ENCODE measurements at places on chromosomes 7 and 10. TPM values are rescaled to one million over a fixed set of nuclear protein-coding genes. Genes with fewer than 3 reads are reported as not detected.

DNA sequence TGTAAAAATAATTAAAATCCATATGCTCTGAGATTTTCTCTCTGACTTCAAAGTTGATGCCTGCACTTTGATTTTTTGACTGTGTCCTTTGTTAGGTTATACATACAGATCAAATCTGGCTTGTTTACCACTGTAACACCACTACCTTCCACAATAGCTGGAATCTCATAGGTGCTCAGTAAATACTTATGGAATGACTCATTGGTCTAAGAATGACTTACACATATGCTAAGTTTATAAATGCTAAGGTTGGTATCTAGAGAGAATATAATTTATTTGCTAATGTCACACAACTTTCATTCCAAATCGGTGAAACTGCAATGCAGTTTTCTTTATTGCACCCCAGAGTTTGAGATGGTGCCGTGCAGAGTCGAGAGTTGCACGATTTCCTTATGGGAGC lies 578.5 kb downstream of the SH2D4B start:
- DNase-seq = no peak
- no peaks in the 10 kb centered on the region for H3K27me3 ChIP-seq
- H3K27ac ChIP-seq = no peak overlapping the region
- no peaks in the 10 kb centered on the region for H3K4me1 ChIP-seq
- no peaks in the 10 kb centered on the region for H3K36me3 ChIP-seq

DNA sequence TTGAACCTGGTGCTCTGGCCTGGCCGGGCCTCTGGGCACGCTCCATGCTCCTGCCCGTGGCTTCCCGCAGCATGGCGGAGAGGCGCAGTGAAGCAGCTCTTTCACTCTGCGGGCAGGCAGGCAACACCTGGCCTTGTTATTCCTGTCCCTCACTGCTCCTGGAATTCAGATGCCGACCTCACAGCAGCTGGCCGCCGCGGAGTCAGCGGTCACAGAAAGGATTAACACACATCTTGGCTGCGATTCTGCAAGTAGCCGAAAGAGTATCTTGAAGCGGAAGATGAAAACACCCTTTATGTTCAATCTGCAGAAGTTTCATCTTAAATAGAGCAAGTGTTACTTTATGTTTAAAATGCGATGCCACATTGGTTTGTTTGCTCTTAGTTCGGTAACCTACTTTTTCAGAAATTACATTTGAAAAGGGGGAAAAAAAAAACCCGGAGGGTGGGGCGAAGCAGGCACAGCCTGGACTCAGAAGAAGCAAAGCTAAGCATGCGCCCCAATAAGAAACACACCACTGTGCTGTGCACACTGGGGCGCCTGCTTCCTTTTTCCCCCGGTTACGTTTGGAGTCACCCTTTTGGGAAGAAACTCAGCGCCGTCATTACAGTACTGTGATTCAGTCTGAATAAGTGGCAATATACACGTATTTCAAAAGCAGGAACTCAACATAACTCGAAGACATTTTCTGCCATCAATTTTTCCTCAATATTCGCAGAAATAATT lies 42.3 kb downstream of the BRI3 start:
- no peak overlapping the region for H3K4me3 ChIP-seq
- no peaks in the 10 kb centered on the region for H3K36me3 ChIP-seq
- peaks cover 2% of the 10 kb centered on the region for H3K27me3 ChIP-seq
- no peak for DNase-seq

DNA sequence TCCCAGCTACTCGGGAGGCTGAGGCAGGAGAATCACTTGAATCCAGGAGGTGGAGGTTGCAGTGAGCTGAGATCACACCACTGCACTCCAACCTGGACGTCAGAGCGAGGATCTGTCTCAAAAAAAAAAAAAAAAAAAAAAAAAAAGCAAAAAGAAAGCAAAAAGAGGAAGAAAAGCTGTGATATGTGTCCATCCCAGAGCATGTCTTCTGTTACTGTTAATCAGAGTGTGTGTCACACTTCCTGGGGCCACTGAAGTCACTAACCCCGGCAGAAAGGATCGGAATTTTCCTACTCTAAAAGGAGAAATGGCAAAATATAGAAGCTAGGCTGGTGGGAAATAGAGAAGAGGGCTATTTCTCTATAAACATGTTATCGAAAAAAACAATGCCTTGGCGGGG lies 11.9 kb downstream of the PIK3AP1 start:
- H3K4me3 ChIP-seq = no peak overlapping the region
- no peaks in the 10 kb centered on the region for H3K27me3 ChIP-seq
- H3K27ac ChIP-seq = no peak overlapping the region
- H3K36me3 ChIP-seq = no peaks in the 10 kb centered on the region
- no peak for DNase-seq

NPSR1 gene
- not detected for total RNA-seq

DNA sequence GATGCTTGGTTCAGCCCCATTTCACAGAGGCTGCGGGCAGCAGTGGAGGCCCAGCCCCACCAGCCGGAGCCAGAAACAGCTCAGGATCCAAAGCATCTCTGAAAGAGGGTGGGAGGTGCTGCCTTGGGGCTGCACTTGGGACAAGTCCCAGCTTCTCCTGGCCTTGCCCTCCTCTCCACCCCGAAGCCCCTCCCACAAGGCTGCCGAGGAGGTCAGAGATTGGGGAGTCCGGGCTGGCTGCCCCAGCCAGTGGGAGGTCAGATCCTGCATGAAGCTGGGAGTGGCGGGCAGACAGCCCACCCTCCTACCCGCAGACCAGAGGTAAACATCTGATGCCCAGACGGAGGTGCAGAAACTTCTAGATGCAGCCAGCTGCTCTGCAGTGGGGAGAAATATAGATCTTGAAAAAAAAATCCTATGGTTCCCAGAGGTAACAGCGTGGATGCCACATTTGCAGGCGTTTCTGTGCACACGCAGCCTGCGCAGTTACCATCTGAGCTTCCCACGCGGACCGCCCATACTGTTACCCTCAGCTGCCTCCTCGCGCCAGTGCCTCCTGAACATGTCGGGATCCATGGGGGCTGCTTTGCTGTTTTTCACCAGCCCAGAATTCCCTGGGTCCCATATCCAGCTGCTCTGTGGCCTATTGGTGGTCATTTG lies 36.9 kb upstream of the GNA12 start:
- no peak overlapping the region for H3K4me3 ChIP-seq
- H3K27me3 ChIP-seq = peaks cover 2% of the 10 kb centered on the region
- no peaks in the 10 kb centered on the region for H3K36me3 ChIP-seq

RHOBTB1 gene
- total RNA-seq = not detected

SFTPA2 gene
- total RNA-seq = not detected

ANKMY2 gene
- 14.3 TPM for total RNA-seq

STK31 gene
- not detected for total RNA-seq

DNA sequence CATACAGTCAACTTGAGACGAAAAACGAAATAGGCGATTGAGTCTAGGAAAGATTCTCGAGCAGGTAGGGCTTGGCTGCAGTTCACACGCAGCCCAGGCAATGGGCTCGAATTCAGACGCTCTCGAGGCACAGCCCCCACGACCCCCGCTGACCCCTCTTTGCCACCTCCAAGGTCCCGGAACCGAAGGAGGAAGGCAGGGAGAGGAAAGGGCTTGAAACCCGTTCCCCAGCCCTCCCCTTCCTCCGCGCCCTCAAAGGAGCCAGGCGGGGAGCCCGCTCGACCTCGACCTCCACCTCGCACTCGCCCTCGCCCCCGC lies 441 bp downstream of the CCDC186 start:
- H3K4me1 ChIP-seq = peaks cover 25% of the 10 kb centered on the region
- peaks cover 12% of the 10 kb centered on the region for H3K27me3 ChIP-seq
- no peak for DNase-seq
- H3K4me3 ChIP-seq = peak overlapping the region; percentile 99
- peak overlapping the region; percentile 98 for H3K27ac ChIP-seq
- peaks cover 28% of the 10 kb centered on the region for H3K36me3 ChIP-seq

DNA sequence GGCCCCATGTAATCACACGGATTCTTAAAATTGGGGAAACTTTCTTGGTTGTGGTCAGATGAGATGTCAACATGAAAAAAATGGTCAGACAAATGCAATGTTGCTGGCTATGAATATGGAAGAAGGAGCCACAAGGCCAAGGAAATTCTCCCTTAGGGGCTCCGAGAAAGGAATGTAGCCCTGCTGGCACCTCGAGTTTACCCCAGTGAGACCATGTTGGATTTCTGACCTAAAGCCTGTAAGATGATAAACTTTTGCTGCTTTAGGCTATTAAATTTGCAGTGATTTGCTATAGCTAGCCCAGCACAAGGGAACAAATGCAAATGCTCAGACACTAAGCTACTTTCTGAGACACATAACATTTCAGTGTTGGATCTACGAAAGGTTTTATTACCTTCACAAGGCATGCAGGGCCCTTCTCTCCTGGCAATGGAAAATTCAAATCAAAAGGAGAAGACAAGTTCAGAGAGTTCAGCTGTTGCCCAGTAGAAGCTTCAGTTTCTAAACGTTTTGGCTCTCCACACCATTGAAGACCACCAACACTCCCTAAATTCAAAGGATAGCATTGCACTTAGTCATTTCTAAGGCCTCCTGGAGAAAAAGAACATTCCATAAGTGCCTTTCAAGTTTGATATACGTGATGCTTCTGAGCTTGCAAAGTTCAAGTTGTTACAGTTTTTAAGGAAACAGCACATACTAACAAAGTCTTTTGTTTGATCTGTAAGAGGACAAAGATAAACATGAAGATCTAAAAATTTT lies 23.4 kb downstream of the MCMBP start:
- peaks cover 3% of the 10 kb centered on the region for H3K4me1 ChIP-seq
- peaks cover 71% of the 10 kb centered on the region for H3K36me3 ChIP-seq
- no peak overlapping the region for H3K4me3 ChIP-seq
- H3K27ac ChIP-seq = no peak overlapping the region
- H3K27me3 ChIP-seq = no peaks in the 10 kb centered on the region
- DNase-seq = no peak

GRCh38 chr7:87395442-87396020 lies 50.1 kb downstream of the CROT start:
- H3K27ac ChIP-seq = no peak overlapping the region
- no peak overlapping the region for H3K4me3 ChIP-seq
- no peak for DNase-seq

DNA sequence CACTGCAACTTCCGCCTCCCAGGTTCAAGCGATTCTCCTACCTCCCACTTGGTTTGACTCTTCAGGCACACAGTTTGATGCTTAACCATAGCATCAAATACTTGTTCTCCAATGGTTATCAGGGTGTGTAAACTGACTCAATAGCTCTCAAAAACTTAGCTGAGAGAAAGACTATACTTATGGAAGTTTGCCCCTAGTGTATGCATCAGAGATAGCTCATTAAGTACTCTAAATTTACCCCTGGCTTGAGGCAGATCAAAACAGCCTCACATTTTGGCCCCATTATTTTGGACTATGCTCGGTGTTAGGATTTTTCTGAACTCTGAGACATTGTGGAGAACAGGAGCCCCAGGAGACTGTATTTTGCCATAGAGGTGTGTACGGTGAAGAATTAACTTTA lies 40.8 kb upstream of the SLC35B4 start:
- no peaks in the 10 kb centered on the region for H3K36me3 ChIP-seq
- H3K4me3 ChIP-seq = no peak overlapping the region
- H3K4me1 ChIP-seq = no peaks in the 10 kb centered on the region

DNA sequence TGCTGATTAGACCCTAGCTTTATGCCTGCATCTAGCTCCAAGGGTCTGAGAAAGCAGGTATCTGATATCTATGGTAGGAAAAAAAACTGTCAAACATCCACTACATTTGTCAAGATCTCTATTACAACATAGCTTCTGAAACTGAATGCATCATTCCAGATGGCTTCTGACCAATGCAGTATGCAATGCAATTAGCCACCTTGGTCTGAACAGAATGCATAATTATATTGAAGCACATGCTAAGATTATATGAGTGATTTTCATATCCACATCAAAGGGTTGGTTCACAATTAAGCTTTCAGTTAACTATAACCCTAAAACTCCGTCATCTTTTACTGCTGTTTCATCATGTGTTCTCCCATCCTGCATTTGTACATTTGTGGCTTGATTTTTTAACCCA lies 271.4 kb downstream of the POLR1F start:
- no peaks in the 10 kb centered on the region for H3K27me3 ChIP-seq
- no peak for DNase-seq
- no peaks in the 10 kb centered on the region for H3K36me3 ChIP-seq
- H3K4me3 ChIP-seq = no peak overlapping the region

GDF10 gene
- total RNA-seq = not detected

IFIT1B gene
- not detected for total RNA-seq

GRCh38 chr7:99105756-99106155 lies 38.2 kb downstream of the SMURF1 start:
- H3K4me1 ChIP-seq = peaks cover 25% of the 10 kb centered on the region
- no peak overlapping the region for H3K4me3 ChIP-seq
- peaks cover 4% of the 10 kb centered on the region for H3K36me3 ChIP-seq
- no peak overlapping the region for H3K27ac ChIP-seq
- no peaks in the 10 kb centered on the region for H3K27me3 ChIP-seq

DNA sequence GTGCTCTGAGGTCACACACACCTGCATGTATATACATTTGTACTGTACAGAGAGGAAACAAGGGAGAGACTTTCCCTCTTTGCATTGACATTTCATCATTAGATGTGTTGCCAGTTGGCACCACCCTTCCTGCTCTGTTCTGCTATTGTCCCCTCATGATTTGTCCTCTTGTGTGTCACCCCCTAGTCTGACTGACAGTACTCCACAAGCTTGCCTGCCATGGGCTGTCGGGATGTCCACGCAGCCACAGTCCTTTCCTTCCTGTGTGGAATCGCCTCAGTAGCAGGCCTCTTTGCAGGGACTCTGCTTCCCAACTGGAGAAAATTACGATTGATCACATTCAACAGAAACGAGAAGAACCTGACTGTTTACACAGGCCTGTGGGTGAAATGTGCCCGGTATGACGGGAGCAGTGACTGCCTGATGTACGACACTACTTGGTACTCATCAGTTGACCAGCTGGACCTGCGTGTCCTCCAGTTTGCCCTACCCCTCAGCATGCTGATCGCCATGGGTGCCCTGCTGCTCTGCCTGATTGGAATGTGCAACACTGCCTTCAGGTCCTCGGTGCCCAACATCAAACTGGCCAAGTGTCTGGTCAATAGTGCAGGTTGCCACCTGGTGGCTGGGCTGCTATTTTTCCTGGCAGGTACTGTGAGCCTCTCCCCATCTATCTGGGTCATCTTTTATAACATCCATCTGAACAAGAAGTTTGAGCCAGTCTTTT lies 9.4 kb downstream of the CLDN12 start:
- H3K27ac ChIP-seq = no peak overlapping the region
- H3K36me3 ChIP-seq = no peaks in the 10 kb centered on the region
- peak; percentile 28 for DNase-seq
- H3K27me3 ChIP-seq = no peaks in the 10 kb centered on the region
- H3K4me3 ChIP-seq = no peak overlapping the region

- no peaks in the 10 kb centered on the region for H3K36me3 ChIP-seq
- H3K4me3 ChIP-seq = no peak overlapping the region
- H3K4me1 ChIP-seq = no peaks in the 10 kb centered on the region
- peaks cover 7% of the 10 kb centered on the region for H3K27me3 ChIP-seq
These were observed 22.4 kb upstream of the C1QL3 start for GRCh38 chr10:16544099-16544498.

- no peaks in the 10 kb centered on the region for H3K27me3 ChIP-seq
- no peak overlapping the region for H3K4me3 ChIP-seq
- peaks cover 34% of the 10 kb centered on the region for H3K4me1 ChIP-seq
- H3K36me3 ChIP-seq = peaks cover 2% of the 10 kb centered on the region
These were observed 266.3 kb downstream of the RPS24 start for GRCh38 chr10:78299851-78300468.

DNA sequence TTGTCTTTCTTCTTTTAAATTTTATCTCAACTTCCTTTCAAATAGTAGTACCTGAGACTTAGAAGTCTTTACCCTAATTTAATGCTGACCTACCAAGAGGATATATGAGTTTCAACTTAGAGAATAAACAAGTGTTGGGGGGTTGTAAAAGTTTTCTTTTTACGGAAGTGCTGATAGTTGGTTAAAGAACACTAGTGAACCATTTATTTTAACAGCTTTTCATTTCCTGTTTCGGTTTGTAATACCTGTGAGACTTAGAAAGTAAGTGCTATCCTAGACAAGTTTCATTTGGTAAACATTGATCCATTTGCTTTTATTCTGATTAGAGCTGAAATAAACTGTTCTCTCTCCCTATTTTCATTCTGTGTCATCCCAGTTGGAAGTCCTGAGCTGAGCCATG lies 683.1 kb upstream of the SORCS1 start:
- H3K36me3 ChIP-seq = no peaks in the 10 kb centered on the region
- H3K4me1 ChIP-seq = no peaks in the 10 kb centered on the region

HYAL4 gene
- not detected for total RNA-seq
